ENCODE measurements at places on chromosomes 2 and 18.

DNA sequence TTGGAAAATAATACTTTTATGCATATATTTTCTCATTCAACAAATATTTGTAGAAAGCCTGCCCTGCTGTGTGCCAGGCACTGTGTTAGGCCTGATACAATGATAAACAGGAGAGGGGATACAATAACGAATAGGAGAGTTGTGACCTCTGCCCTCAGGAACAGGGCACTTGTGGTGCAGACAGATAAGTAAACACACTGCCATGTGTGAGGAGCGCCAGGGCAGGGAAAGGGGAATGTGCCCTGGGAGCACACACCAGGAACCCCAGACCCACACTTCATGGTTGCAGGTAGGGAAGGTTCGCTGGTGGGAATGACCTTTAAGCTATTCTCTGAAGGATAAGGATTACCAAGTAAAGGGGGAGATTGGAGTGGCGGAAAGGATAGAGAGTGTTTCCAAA, 42.2 kb upstream of the DSC1 start:
- DNase-seq, result no peak

GRCh38 chr2:11248-11941, 34.9 kb downstream of the FAM110C start:
- no peak for DNase-seq

DNA sequence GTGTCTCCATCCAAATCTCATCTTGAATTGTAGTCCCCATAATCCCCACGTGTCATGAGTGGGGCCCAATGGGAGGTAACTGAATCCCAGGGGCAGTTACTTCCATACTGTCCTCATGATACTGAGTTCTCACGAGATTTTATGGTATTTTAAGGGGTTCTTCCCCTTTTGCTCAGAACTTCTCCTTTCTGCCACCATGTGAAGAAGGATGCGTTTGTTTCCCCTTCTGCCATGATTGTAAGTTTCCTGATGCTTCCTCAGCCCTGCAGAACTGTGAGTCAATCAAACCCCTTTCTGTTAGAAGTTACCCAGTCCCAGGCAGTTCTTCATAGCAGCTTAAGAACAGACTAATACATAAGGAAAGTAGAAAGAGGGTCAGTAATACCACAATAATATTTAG, 480.4 kb downstream of the KCNJ3 start:
- DNase-seq, result no peak

DNA sequence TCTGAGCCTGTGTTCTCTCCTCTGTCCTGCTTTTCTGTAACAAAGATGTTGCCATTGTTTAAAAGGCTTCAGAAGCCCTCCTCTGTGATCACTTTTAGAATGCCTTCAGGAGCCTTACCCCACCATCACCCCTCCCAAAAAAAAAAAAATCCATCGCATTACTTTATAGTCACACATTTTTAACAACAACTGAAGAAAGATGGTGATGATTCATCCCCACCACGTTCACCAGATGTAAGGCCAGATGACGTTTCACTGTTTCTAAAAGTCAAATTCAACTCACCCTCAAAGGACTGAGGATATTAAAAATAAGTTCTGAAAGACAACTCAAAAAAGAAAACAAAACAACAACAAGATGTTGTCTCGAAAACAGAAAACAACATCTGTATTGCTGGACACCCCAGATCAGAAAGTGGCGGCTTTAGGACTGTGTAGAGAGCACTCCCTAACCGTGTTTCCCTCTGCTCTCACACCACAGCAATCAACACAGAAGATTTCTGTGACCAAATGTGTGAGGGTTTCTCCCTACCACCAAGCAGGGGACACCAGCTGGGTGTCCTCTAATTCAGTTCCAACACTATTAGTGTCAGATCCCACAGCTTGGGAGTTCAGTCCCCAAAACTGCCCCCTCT, 61.9 kb upstream of the CREB1 start:
- DNase-seq, result no peak

GRCh38 chr2:138522556-138522955, 21.0 kb downstream of the SPOPL start:
- DNase-seq, result no peak

DNA sequence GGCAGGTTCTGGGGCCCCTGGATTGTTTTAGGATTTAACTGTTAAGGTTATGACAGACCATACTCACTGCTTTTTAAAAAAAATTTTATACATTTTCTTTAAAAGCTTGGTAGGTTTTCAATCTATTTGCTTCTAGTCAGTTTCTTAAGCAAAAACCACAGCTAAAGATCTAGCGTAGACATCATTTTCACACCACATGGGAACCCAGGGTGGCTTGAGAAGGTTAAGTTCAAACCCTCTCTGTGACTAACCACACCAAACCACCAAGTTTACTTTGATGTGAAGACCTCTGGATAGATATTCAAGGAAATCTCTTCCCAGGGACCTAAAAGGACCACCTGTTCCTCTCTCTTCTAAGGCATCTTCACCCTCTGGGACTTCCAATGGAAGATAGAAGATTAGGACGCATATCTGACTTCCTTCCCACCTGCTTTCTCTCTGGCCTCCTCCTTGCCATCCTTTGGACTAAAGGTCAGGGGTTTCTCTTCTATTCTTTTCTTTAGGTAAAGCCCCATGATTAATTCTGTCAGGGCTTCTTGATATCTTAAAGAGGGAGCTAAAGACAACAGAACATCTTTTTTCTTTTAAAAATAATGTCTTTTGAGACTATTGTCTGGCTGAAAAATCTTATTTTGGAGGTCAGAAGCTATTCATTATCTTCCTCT, 32.3 kb downstream of the FOSL2 start:
- DNase-seq, result no peak

DNA sequence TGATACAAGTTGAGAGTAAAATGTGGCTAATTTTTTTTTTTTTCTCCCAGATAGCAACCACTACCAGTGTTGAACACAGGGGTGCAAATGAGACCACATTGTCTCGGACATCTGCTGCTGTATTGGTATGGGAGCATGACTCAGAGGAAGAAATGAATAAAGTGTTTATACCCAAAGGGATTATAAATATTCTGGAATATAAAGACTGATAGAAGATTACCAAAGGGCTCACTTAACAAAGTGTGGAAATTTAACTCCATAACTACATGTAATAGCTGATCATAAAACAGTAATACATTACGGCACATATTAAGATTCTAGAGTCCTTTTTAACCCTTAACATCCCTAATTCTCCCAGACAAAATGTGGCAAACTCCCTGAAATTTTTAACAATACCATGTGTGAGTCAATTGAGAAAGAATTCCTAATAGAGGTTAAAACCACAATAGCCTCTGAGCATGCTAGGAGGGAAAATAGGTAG, 1023.0 kb upstream of the ACVR2A start:
- DNase-seq, result no peak

GRCh38 chr18:40866968-40867367, 1088.1 kb upstream of the PIK3C3 start:
- no peak for DNase-seq

DNA sequence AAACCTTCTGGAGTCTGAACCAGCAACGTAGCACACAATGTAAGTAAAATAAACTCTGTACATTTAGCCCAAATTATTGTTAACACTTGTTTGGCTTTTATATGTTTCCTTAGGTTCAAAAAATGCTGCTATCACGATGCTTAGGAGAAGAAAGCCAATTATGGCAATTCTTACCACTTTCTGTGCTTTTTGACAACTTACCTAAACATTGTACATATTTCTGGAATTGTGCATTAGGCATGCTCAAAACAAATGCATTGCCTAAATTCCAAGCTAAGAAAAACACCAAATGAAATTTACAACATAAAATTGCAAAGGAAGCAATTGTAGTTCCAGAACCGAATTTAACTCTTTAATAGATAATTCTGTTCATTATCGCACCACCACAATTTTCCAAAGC, 585.6 kb upstream of the DSEL start:
- DNase-seq, result no peak

GRCh38 chr2:228867406-228867805, 403.7 kb downstream of the PID1 start:
- no peak for DNase-seq

DNA sequence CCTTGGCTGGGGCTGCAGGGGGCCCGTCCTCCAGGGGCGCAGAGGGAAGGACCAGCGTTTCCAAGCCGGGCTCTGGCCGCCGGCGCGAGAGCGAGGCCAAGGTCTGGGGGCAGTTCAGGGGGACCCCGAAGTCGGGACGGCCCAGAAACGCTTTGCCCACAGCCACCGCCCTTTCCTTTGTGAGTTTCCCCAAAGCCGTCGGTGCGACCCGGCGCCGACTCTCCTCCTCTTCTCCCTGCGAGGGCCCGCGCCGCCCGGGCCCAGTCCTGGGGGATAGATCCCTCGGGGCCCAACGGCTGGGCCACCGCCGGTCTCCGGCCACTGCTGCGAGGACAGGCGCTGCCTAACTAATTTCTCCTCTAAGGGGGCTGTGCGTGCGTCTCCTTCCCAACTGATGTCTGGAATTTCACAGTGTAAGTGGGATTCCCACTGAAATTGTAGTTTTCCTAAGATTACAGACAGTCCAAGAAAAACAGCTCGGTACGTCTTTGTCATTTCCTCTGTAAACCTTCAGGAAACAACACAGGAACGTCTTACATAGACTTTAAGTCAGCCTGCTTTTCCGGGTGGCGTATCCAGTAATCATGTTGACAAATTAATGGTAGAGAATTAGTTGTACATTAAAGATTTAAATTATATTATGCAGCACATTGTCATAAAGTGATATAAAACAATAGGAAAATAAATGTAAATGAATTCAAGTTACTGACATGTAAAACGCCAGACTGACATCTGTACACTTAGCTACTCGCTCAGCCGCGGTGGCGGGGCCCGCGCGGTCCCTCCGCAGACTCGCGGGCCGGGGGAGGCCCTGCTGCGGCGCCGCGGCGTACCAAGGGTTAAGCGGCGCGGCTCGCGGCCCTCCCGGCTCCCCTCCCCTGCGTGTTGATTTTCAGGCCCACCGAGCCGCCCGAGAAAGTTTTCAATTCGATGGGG, 139.4 kb upstream of the SIX3 start:
- DNase-seq, result no peak

GRCh38 chr2:168459256-168459655, 3.2 kb downstream of the CERS6 start:
- no peak for DNase-seq
